Activated CD4-positive, alpha-beta T cell treated with anti-CD3 and anti-CD28 coated beads, Interleukin-2, amount 10 ng/mL, durations not matched to agents 7 days and 5 days (primary cell): ENCODE measurements at places on chromosomes 7 and 10. TPM values are rescaled to one million over a fixed set of nuclear protein-coding genes. Genes with fewer than 3 reads are reported as not detected.

DNA sequence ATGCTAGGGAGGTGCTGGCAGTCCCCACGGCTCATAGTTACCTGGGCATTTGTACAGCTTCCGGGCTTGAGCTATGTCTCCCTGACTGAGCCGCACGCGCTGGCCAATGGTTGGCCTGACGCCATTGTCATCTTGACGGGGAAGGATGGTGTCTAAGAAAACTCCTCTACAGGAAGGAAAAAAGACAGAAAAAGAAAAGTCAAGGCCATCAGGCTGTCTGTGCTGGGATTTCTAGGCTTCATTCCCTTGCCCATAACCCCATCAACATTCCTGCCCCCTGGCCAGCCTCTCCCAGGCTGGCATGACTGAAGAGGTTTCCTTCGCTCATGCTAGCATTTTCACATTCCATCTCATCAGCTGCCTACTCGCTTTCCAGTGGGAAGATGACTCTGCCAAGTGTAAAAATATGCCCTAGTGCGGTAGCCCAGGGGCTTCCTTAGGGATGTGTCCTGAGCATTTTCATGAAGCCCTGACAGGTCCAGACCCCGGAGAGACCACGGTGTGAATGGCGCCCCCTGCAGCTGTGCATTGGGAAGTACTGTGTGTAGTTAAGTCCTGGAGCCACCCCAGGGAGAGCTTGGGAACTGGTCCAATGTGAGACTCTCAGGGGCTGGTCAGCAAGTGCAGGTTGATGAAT, 54.5 kb upstream of the OPALIN start:
- H3K27me3 ChIP-seq = peaks cover 10% of the 10 kb centered on the region
- H3K4me3 ChIP-seq = no peak overlapping the region
- H3K4me1 ChIP-seq = no peaks in the 10 kb centered on the region
- H3K36me3 ChIP-seq = no peaks in the 10 kb centered on the region
- no peak overlapping the region for H3K27ac ChIP-seq

Gene RAB11FIP2
- total RNA-seq = 15.5 TPM

Gene SRRM3
- total RNA-seq = not detected

GRCh38 chr10:30359373-30360206, 10.5 kb upstream of the MTPAP start:
- no peak overlapping the region for H3K27ac ChIP-seq
- no peaks in the 10 kb centered on the region for H3K36me3 ChIP-seq
- H3K4me3 ChIP-seq = no peak overlapping the region
- H3K27me3 ChIP-seq = peaks cover 8% of the 10 kb centered on the region

DNA sequence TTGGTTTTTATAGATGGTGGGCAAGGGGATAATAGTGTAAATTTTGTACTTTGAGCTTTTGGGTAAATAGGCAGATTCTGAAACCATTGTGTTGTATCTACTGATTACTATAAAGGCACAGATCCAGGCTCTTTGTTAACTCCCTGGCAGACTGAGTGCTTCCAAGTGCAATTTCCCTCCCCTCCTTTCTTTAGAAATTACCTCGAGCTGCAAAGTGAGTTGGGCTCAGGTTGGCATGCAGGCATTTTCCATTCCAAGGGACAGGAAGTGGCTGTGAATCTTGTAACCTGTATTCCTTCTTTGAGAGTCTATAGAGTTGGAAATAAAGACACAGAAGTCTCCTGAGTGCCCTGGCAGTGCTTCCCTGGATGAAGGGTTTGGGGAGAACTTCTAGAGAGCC, 494.2 kb upstream of the GALNT17 start:
- no peak for DNase-seq
- no peak overlapping the region for H3K27ac ChIP-seq
- H3K4me1 ChIP-seq = no peaks in the 10 kb centered on the region
- H3K27me3 ChIP-seq = no peaks in the 10 kb centered on the region

Gene HKDC1
- total RNA-seq = 10.0 TPM

- DNase-seq = no peak
- peaks cover 70% of the 10 kb centered on the region for H3K4me1 ChIP-seq
- no peaks in the 10 kb centered on the region for H3K27me3 ChIP-seq
- peak overlapping the region; percentile 14 for H3K4me3 ChIP-seq
- peak overlapping the region; percentile 79 for H3K27ac ChIP-seq
- peaks cover 6% of the 10 kb centered on the region for H3K36me3 ChIP-seq
Measured at GRCh38 chr10:50540826-50541122, 83.0 kb downstream of the SGMS1 start.

- no peak for DNase-seq
- H3K36me3 ChIP-seq = no peaks in the 10 kb centered on the region
- H3K4me1 ChIP-seq = no peaks in the 10 kb centered on the region
- peaks cover 9% of the 10 kb centered on the region for H3K27me3 ChIP-seq
Measured at GRCh38 chr7:28301148-28301641, 111.1 kb upstream of the CREB5 start.

Gene GIMAP8
- 36.3 TPM for total RNA-seq
